Activated CD4-positive, alpha-beta T cell treated with anti-CD3 and anti-CD28 coated beads, Interleukin-2, Interleukin-4, amounts not matched to agents 100 ng/mL and 50 ng/mL, durations not matched to agents 16 hours and 8 hours (primary cell): ENCODE measurements at places on chromosomes 16 and 17.

GRCh38 chr17:58004060-58004459 is 3.0 kb downstream of the SRSF1 start:
- DNase-seq, result no peak

DNA sequence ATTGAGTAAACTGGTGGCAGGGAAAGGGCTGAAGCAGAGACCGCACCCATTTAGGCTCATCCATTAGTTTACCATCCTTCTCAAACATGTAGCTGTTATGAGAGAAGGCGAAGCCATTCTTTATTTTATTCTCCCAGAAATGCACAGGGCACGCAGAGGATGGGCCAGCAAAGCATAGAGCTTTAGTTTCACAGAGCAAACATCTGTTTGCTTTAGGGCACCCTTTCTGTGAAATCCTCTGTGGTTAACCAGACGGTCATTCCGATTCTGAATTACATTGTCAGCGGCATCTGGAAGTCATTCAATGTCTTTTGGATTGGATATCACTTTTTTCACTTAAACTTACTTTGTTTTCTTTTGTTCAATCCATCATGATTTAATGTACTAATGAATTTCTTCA is 96.0 kb downstream of the TOX3 start:
- DNase-seq, result no peak

DNA sequence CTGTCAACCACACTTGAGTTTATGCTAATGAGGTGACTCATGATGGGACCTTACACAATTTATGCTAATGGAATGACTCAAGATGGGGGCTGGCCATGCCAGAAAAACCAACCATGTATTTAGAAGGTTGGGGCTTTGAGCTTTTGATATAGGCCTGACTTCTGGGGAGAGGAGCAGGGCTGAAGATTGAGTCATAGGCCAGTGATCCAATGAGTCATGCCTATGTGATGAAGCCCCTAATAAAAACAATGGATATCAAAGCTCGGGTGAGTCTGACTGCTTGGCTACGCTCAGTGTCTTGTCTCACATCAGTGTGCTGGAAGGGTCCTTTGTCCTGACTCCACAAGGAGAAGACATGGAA is 7.3 kb downstream of the MFSD6L start:
- peak; percentile 3 for DNase-seq

DNA sequence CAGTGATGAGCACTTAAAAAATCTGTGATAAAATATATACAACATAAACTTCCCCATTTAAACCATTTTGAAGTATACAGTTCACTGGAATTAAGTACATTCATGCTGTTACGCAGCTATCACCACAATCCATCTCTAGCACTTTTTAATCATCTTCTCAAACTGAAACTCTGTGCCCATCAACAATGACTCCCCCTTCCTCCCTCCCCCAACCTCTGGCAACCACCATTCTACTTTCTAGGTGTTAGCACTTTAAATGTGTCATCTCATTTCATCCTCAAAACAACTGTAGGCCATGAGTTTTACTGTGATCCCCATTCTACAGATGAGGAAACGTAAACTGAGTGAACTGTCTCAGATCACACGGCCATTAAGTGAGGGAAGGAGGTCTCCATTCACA is 13.8 kb upstream of the TMEM98 start:
- peak; percentile 82 for DNase-seq

DNA sequence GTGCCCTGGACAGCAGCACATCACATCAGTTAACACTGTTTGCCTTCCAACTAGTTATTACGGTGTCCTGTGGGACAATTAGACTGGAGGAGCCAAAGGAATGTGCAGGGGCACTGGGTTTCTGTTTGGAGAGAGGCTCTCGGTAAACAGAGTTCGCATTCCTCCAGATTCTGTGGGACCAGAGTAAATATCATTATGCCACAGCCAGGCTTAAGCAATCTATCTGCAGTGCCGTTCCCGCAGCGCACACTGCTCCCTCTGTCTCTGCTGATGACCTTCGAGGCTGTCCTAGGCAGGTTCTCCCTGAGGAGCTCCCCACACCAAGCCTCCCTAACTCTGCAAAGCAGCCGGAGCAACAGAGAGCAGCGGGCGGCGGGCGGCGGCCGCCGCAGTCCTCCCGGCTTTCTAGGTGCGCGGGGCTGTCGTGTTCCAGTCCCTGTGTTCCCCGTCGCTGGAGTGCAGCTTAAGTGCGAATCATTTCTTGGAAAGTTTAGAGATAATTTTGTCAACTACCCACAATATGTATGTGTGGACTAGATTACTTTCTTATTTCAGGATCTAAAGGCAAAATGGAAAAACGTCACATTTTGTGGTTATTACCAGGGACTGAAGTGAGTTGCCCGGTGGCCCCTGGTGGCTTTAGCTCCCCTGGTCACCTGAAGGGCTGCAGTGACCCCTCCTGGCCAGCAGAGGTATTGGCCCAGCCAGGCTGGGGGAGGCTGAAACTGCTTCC is 43.3 kb downstream of the PGS1 start:
- peak; percentile 76 for DNase-seq

DNA sequence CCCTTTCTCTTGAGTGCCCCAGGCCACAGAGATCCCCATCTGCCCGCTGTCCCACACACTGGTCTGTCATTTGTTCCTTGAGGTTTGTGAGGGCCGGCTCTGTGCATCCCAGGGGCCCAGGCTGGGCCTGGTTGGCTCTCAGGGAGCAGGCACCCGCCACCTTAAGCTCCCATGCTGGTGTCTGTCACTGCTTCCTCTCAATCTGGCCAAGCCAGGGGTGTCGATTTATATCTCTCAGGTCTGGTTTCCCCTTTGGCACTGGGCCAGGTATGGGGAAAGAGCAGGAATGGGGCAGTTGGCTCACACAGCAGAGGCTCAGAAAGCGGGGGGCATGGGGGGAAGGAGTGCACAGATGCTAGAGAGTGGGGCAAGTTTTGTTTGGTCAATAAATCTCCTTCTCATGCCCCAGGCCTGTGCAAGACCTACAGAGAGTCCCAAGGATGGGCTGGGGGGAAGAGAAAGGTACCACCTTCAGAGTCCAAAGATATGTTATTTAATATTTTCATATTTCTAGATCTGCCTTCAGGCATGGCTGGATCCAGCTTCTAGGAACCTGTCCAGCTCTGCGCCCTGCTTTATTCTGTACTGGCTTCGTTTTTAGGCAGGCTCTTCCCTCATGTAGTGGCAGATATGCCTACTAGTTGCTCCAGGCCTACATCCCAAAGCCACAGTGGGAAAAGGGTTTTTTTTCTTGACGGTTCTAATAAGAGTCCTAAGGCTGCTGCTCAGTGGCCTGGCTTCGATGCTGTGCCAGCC is 34.3 kb downstream of the IL4R start:
- no peak for DNase-seq

GRCh38 chr16:35525979-35526590 is 2066.7 kb downstream of the TP53TG3F start:
- DNase-seq, result no peak

GRCh38 chr16:51967646-51968045 is 579.3 kb downstream of the TOX3 start:
- DNase-seq, result no peak

DNA sequence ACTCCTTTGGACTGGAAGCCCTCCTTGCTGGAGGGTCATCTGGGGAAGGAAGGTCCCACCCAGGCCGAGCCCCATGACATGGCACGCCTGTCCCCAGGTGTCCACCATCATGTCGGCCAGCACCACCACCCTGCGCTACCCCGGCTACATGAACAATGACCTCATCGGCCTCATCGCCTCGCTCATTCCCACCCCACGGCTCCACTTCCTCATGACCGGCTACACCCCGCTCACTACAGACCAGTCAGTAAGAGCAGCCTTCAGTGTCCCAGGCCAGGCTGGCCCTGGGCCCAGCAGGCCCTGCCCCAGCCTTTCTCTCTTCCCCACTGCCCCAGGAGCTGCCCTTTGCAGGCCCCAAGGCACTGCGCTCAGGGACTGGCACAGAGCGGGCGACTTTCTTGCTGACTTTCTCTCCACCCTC is 6.5 kb downstream of the TUBG2 start:
- no peak for DNase-seq

GRCh38 chr17:28888832-28889231 is 8.7 kb downstream of the FLOT2 start:
- DNase-seq, result no peak

- DNase-seq, result no peak
These were observed 286.9 kb downstream of the CPPED1 start for GRCh38 chr16:12516621-12517309.

DNA sequence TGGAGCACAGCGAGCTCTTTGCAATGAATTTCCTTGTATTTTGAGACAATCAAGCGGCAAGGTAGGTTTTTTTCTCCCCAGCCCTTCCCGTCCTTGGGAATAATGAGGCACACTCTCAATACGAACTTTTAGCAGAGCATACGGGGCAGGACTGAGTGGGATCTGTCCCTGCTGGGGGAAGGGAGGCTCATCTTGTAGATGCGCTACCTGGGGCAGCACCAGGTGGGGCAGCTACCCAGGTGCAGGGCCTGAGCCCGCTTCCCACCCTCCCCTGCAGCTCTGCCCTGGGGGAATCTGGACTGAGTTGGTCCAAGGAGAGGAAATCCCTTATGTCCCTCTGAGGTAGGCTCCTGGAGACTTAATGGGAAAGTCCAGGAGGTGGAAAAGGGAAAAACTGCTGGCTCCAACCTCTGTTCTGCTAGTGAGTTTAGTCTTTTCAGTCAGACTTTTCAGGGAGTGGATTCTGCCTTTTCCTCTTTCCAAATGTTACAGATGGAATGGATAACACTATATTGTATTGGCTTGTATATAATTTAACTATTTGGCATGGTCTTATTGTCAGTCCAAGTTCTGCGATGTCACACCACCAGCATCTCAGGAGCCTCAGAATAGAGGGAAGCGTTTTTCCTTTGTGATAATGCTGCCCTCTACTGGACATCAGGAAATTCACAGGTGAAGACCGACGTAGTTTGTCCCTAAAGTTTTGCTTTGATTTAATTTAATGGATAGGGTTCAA is 9.6 kb upstream of the CES1 start:
- DNase-seq, result peak; percentile 43

DNA sequence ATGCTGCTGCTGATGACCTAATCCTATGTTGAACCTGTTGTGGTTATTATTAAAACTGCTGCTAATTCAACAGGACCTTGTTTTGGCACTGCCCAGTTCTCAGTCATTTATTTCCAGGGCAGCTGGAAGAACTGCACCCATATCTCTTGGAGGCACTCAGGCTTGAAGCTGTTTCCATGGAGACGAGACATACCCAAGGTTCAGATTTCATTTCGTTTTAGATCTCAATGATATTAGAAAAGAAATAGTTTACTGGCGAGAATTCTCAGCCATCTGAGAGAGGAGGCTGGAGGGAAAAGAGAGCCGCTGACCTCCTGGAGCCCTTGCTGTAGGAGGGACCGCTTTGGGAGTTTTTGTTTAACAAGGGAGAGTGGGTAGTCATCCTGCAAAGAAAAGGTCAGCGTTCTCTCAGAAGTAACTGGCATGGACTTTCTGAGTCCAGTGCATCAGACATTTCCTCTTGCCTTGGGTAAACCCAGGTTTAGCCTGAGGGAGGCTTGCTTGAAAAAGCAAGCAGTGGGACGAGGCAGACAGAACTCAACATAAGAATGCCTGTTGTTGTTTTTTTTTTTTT is 75.4 kb downstream of the YPEL2 start:
- no peak for DNase-seq

DNA sequence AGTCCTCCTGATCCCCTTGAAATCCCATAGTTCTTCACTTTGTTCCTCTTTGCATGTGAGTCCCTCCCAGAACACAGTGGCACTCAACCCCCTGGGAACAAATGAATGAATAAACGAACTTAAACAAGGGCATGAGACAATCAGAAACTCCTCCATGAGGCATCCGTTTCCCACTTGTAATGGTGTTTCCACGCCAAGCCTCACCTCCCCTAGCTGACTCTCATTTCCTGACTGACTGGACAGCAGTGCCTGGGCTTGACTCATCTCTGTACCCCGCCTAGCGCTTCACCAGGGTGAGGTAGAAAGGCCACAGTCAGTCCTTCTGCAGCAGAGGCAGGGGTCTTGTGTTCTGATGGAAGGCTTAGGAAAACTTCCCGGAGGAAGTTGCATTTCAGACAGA is 14.2 kb downstream of the KIF1C start:
- peak; percentile 82 for DNase-seq

- no peak for DNase-seq
These were observed 54.6 kb downstream of the PLD6 start for GRCh38 chr17:17151541-17151940.

GRCh38 chr16:1812732-1813163 is 13.9 kb downstream of the HAGH start:
- DNase-seq, result peak; percentile 46

GRCh38 chr17:28646039-28646754 is 1.2 kb upstream of the BLTP2 start:
- no peak for DNase-seq

DNA sequence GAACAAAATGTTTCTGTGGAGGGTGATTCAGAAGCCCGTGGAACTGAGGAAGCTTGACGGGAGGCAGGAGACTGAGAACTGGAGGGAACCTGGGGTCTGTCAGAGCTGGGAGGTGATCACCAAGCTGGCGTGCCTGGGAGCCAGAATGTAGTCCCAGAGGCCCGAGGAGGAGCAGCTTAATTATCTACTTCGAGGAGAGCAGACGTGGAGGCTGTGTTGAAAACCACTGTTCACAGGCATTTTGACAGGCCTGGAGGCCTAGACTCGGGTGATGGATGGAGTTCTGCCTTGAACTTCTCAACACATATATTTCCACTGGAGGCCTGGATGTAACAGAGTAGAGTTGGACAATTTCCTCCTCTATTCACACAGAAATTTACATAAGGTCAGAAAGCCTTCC is 177.7 kb upstream of the SALL1 start:
- DNase-seq, result no peak

DNA sequence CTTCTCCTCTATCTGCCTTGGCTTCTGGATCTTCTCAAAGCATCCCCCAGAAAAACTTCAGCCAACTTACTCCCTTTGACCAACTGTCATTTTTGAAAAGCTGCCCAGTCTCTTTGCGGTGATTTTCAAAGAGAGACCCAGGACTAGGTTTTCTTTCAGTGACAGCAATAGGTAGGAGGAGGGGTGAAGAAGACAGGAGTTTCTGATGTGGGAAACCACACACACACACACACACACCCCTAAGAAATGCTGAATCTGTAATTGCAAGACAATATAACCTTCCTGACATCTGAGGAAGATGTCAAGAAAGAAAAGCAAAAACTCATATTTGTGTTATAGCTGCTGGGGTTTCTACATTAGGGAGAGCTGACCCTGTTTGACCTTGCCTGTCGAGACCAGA is 5.2 kb downstream of the FAM20A start:
- DNase-seq, result no peak

DNA sequence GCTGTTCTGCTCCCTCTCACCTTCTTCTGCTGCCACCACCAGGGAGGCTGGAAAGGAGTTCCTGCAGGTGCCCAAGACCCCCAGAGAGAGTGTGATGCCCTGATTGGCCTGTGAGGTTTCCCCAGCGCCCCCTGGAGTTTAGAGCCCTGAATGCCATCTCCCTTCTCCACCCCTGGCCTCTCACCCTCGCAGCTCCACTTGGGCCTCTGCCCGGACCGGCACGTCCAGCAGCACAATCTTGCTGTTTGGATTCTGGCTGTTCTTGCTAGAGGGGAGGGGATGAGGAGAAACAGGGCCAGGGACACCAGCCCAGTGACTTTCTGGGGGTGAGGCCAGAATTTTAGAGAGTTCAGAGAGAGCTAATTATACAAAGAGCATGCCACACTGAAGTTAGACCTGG is 12.5 kb upstream of the FAM171A2 start:
- peak; percentile 17 for DNase-seq
